Astrocyte (in vitro differentiated cells and primary cell): ENCODE measurements at places on chromosomes 5 and 9.
A peak's percentile ranks its signal among the peaks of the same experiment; 100 is the strongest.

GRCh38 chr5:149664666-149665415 lies 65.3 kb upstream of the PPARGC1B start:
- H3K4me3 ChIP-seq, result no peak overlapping the region
- H3K4me1 ChIP-seq, result no peaks in the 10 kb centered on the region
- no peak overlapping the region for H3K27ac ChIP-seq
- no peaks in the 10 kb centered on the region for H3K36me3 ChIP-seq

GRCh38 chr5:57539281-57539701 lies 56.7 kb upstream of the ACTBL2 start:
- peak overlapping the region; percentile 51 for H3K27ac ChIP-seq
- no peaks in the 10 kb centered on the region for H3K36me3 ChIP-seq
- DNase-seq, result peak; percentile 59

GRCh38 chr5:17069995-17070511 lies 134.0 kb upstream of the MYO10 start:
- no peaks in the 10 kb centered on the region for H3K36me3 ChIP-seq
- H3K4me3 ChIP-seq, result no peak overlapping the region
- H3K27ac ChIP-seq, result no peak overlapping the region
- no peaks in the 10 kb centered on the region for H3K27me3 ChIP-seq
- peak; percentile 33 for DNase-seq

DNA sequence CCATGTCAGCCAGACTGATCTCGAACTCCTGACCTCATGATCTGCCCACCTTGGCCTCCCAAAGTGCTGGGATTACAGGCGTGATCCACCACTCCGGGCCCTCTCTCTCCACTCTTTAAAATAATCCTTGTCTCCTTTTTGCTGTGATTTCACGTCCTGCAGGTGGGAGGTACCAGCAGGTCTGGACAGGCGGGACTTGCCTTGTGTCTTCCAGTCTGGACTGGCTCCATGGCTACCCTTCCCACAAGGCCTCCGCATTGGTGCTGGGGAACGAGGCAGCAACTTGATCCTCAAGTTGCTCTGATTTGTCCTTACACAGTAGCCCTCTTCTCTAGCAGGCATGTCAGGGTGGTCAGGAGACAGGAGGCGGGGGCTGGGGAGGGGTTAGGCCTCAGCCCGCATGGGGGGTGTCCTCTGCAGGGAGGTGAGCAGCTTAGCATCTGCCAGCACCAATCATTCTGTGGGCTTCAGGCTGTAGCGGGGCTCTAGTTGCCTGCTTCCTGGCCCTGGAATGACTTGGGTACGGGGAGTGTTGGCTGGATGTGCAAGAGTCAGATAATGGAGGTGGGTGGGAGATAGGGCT lies 54.3 kb downstream of the TENT4A start:
- no peak overlapping the region for H3K27ac ChIP-seq
- no peak overlapping the region for H3K4me3 ChIP-seq
- DNase-seq, result no peak
- no peaks in the 10 kb centered on the region for H3K36me3 ChIP-seq
- H3K4me1 ChIP-seq, result peaks cover 10% of the 10 kb centered on the region

DNA sequence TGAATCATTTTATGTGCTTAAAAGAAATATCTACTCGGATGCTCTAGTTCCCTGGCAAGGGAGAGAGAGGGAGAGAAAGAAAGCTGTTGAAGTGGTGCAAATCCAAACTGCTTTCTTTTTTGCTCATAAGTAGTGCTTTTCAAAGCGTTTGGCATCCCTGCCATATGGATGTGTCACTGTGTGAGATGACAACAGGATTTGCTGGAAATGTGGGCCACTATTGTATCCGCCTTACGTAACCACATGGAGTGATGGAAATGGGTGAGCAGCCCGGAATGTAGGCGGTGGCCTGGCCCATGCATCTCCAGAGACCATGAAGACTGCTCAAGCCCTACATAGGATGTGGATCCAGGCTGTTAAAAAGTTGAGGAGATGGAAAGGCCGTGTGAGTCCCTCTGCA lies 30.8 kb downstream of the TJP2 start:
- H3K27me3 ChIP-seq, result no peaks in the 10 kb centered on the region
- H3K4me3 ChIP-seq, result no peak overlapping the region
- H3K36me3 ChIP-seq, result no peaks in the 10 kb centered on the region
- H3K4me1 ChIP-seq, result peaks cover 10% of the 10 kb centered on the region

GRCh38 chr9:80561526-80561925 lies 989.8 kb downstream of the TLE4 start:
- H3K27me3 ChIP-seq, result no peaks in the 10 kb centered on the region
- H3K4me3 ChIP-seq, result no peak overlapping the region
- no peaks in the 10 kb centered on the region for H3K4me1 ChIP-seq

- no peaks in the 10 kb centered on the region for H3K36me3 ChIP-seq
- H3K27ac ChIP-seq, result no peak within 1 kb of the TSS
- peaks cover 7% of the 10 kb centered on the region for H3K27me3 ChIP-seq
- H3K4me1 ChIP-seq, result peaks cover 11% of the 10 kb centered on the region
- peak; percentile 16 for DNase-seq
- H3K4me3 ChIP-seq, result peak within 1 kb of the TSS; percentile 37
Observed at GRCh38 chr9:133737774-133738639, at the start of gene SARDH. TSS of gene SARDH (minus strand) at chr9:133738352. CDS start at chr9:133734173, 4,179 bp downstream.

- H3K27ac ChIP-seq, result no peak overlapping the region
- H3K36me3 ChIP-seq, result no peaks in the 10 kb centered on the region
- no peak overlapping the region for H3K4me3 ChIP-seq
- H3K4me1 ChIP-seq, result no peaks in the 10 kb centered on the region
Observed at GRCh38 chr9:24071091-24071490, 245.1 kb upstream of the ELAVL2 start.

- H3K4me3 ChIP-seq, result no peak overlapping the region
- H3K27me3 ChIP-seq, result peaks cover 2% of the 10 kb centered on the region
- H3K4me1 ChIP-seq, result no peaks in the 10 kb centered on the region
- DNase-seq, result no peak
Observed at GRCh38 chr5:135600971-135601381, 22.2 kb upstream of the CXCL14 start.

DNA sequence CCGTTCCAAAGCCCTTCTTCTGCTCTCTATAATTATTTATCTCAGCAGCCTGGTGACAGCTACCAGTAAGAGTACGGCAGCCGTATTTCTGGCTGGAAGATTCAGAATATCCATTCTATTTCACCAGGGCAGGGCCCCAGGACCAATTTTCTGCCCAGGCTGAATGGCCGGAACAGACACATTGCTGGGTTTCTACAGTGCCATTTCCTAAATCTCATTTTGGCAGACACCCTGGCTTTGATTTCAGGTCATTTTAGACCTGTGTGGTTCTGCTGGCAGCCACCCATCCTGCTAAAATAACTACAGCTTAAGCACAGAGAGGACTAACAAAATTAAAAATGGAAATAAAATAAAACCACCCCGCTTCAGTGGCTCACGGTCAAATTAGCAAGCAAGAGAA lies 95.0 kb downstream of the CRB2 start:
- H3K4me1 ChIP-seq, result peaks cover 4% of the 10 kb centered on the region
- no peaks in the 10 kb centered on the region for H3K27me3 ChIP-seq
- no peak overlapping the region for H3K27ac ChIP-seq
- DNase-seq, result no peak
- H3K4me3 ChIP-seq, result no peak overlapping the region
- H3K36me3 ChIP-seq, result no peaks in the 10 kb centered on the region

GRCh38 chr5:38656568-38656967 lies 100.1 kb upstream of the LIFR start:
- no peak for DNase-seq
- peaks cover 1% of the 10 kb centered on the region for H3K4me1 ChIP-seq
- no peak overlapping the region for H3K27ac ChIP-seq
- peaks cover 4% of the 10 kb centered on the region for H3K27me3 ChIP-seq

DNA sequence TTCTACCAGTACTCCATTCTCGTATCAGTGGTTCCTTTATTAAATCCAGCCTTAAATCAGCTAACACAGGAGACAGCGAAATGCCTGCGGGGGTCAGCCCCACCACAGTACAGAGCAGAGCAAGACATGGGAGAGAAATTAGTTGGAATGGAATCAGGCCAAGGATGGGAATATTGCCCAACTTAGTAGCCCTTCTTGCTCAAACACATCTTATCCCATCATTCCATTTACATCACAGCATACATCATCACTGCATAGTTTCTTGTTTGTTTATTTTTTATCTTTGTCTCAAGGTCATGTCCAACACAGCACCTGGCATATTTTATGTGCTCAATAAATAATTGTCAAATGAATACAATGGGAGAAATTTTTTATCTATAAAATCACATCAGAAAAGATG lies 34.3 kb upstream of the DAB2 start:
- H3K4me3 ChIP-seq, result no peak overlapping the region
- no peak overlapping the region for H3K27ac ChIP-seq
- peak; percentile 46 for DNase-seq
- H3K4me1 ChIP-seq, result no peaks in the 10 kb centered on the region
- no peaks in the 10 kb centered on the region for H3K36me3 ChIP-seq
- H3K27me3 ChIP-seq, result no peaks in the 10 kb centered on the region
